ENCODE measurements at places on chromosomes 2 and 18. TPM values are rescaled to one million over a fixed set of nuclear protein-coding genes. Genes with fewer than 3 reads are reported as not detected.

The GKN2 gene
- not detected for total RNA-seq

The REG3A gene
- not detected for total RNA-seq

The GMCL1 gene
- 20.4 TPM for total RNA-seq

GRCh38 chr2:24731923-24732322, 61.3 kb downstream of the PTRHD1 start:
- H3K36me3 ChIP-seq: peaks cover 12% of the 10 kb centered on the region
- no peaks in the 10 kb centered on the region for H3K27me3 ChIP-seq
- peaks cover 2% of the 10 kb centered on the region for H3K4me1 ChIP-seq
- no peak overlapping the region for H3K4me3 ChIP-seq
- no peak overlapping the region for H3K27ac ChIP-seq

GRCh38 chr2:119332953-119333352, 33.7 kb downstream of the C2orf76 start:
- H3K27me3 ChIP-seq: no peaks in the 10 kb centered on the region
- H3K4me3 ChIP-seq: no peak overlapping the region
- H3K4me1 ChIP-seq: no peaks in the 10 kb centered on the region
- no peak overlapping the region for H3K27ac ChIP-seq
- H3K36me3 ChIP-seq: peaks cover 6% of the 10 kb centered on the region

DNA sequence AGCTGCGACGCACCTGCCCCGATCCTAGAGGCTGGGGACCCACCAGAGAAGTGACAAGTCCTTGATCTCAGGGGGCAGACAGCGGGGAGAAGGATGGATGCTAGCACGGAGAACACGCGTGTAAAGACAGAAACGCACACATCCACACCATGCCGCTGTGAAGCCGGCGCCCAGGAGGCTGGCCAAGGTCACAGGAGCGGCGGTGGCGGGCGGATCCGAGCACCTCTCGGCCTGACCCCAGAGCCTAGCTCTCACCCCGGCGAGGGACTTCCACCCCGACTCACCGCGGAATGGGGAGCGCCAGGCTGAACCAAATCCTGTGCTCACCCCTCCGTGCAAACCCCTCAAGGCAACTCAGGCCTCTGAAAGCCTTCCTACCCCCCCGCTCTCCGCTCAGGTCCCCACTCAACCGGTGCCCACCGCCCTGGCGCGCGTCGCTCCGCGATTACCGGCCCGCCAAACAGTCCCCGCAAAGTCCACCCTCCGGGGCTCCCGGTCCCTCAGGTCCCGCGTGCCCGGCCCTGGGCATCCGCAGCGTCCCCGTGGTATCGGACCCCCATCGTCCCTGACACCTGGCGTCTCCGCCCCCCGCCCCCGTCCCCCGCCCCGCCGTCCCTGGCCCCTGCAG, 460 bp upstream of the LRRFIP1 start:
- H3K36me3 ChIP-seq: no peaks in the 10 kb centered on the region
- no peak for DNase-seq
- no peak overlapping the region for H3K27ac ChIP-seq
- peaks cover 22% of the 10 kb centered on the region for H3K4me1 ChIP-seq
- peaks cover 17% of the 10 kb centered on the region for H3K27me3 ChIP-seq

GRCh38 chr2:176146101-176146500, 5.2 kb upstream of the HOXD4 start:
- DNase-seq: no peak
- H3K4me3 ChIP-seq: no peak overlapping the region
- H3K36me3 ChIP-seq: no peaks in the 10 kb centered on the region

GRCh38 chr18:13145636-13146190, 72.8 kb upstream of the LDLRAD4 start:
- H3K36me3 ChIP-seq: peaks cover 6% of the 10 kb centered on the region
- H3K27me3 ChIP-seq: no peaks in the 10 kb centered on the region
- H3K4me3 ChIP-seq: no peak overlapping the region
- no peak overlapping the region for H3K27ac ChIP-seq

DNA sequence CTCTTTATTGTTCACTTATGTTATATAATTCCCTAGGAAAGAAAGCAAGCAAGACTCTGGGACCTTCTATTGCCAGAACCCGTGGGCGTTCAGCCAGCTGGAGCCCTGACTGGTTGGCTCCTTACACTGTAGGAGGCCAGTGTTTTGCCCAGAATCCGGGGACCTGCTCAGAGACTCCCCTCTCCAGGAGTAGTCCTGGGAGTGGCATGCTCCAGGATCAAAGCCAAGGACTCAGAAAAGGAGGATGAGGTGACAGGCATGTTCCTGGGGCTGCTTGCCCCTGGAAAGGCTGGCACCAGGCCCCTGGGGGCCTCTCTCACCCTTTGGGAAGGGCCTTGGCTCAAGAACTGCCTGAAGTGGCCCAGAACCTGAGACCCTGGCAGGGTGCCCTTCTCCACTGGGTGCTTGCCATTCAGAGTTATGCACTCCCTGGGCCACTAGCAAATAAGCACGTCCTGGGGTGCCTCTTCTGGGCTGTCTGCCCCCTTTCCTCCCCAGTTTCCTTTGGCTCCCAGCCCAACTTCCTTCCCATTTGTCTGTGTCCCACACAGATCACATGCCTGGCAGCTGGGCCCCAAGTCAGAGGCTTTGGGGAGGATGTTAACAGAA, 19.6 kb upstream of the KIF3C start:
- no peaks in the 10 kb centered on the region for H3K27me3 ChIP-seq
- H3K27ac ChIP-seq: no peak overlapping the region
- no peak for DNase-seq
- no peaks in the 10 kb centered on the region for H3K36me3 ChIP-seq
- no peak overlapping the region for H3K4me3 ChIP-seq

DNA sequence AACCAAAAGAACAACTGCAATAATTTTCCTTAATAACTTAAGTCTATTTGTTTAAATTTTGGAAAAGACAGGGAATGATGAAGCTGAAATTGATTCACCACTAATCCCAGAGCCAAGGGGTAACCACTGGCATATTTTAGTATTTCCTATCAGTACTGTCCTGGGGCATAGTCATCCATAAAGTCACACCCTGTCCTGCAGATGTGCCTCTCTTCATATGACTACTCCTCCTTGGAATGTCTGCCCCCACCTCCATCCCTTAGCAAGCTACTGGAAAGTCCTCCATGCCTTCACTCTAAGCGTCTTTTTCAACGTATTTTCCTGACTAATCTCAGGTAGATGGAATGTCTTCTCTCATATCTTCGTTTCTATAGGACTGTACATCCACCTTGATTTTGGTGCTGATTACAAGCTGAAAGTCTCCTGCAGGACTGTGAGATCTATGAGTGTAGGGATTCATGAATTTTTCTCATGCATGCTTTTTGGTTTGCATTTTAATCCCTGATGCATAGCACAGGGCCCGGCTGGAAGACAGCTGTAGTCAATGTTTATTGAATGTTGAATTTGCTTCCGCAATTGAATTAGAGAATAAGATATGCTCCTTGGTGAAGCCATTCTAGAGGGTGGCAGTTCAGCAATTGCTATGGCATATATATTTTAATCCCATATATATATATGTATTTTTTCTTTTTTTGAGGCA, 85.6 kb downstream of the MOGAT1 start:
- no peak overlapping the region for H3K4me3 ChIP-seq
- no peak for DNase-seq
- peaks cover 10% of the 10 kb centered on the region for H3K4me1 ChIP-seq
- H3K36me3 ChIP-seq: no peaks in the 10 kb centered on the region
- H3K27ac ChIP-seq: no peak overlapping the region

GRCh38 chr2:213317929-213318328, 33.7 kb downstream of the SPAG16 start:
- no peaks in the 10 kb centered on the region for H3K27me3 ChIP-seq
- H3K36me3 ChIP-seq: peaks cover 32% of the 10 kb centered on the region
- no peak overlapping the region for H3K4me3 ChIP-seq

- DNase-seq: no peak
- H3K27ac ChIP-seq: no peak overlapping the region
- H3K27me3 ChIP-seq: peaks cover 9% of the 10 kb centered on the region
- no peak overlapping the region for H3K4me3 ChIP-seq
These were observed 13.2 kb upstream of the AGAP1 start for GRCh38 chr2:235480614-235481013.

DNA sequence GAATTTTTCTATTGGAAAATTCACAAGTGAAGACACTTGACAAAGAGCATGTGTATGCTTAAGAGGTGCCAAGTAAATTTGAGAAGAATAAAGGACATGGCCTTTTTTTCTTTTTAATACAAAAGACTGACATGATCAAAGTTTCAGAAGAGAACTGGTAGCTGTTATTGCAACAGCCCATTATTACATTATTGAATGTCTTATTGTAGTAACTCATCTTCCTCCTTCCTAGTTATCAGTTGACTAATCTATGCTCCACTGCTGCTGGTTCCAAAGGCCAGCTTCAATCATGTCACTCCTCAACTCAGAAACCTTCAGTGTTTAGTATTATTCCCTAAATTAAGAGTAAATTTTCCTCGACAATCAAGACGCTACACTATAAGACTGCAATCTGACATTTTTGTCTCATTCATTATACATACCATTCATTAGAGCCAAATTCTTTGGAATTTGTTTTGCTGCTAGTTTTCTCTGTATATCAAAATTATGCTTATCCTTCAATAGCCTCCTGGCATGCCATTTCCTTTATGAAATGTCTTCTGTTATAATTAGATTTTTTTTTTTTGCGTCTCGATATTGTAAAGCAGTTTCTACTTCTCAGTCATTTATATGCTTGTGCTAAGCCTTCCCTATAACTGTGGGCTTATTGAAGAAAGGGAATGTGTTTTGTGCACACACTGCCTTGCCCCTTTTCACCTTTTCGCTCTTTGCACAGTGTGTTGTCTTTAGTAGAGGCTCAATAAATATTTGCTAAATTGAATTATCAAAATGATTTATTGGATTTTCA, 27.9 kb downstream of the ITGA4 start:
- no peak overlapping the region for H3K27ac ChIP-seq
- DNase-seq: no peak
- H3K4me3 ChIP-seq: no peak overlapping the region
- H3K27me3 ChIP-seq: no peaks in the 10 kb centered on the region

DNA sequence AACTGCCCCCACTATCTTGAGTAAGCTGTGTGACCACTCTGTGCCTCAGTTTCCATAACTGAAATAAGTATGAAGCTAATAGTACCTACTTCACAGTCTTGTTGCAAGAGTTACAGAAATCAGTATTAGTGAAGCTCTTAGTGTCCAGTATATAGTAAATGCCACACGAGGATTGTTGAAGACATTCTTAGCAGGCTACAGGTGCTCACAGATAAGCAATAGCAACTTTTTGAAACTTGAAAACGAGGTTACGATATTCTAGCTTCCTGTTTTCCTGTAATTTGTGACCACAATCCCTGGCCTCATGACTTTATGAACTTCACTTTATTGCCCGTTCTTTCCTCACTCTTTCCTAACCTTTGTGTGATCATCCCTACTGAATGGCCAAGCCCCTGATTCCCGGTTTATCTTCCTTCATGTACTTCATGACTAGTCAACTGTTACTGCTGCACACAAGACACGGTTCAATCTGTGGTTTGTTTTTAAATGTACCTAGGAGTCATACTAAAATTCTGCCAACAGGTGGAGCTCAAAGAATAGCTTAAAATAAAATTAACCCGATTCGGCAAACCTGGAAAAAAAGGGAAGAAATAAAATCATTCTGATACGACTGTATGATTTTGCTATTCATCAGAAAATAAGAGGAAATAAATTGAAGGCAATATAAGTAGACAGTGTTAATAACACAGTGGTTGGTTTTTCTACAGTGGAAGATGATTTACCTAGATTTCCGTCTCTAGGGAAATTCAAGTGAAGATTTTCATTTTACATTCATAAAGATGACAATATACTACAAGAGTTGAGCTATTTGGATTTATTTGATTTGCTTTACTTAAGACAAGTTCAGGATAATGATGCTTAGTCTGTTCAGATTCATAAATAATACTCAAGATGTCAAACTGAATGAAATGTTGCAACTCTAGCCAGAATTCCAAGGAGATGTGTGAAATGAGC, 38.1 kb upstream of the STAT1 start:
- H3K4me1 ChIP-seq: peaks cover 21% of the 10 kb centered on the region
- no peaks in the 10 kb centered on the region for H3K27me3 ChIP-seq
- no peak overlapping the region for H3K4me3 ChIP-seq
- H3K27ac ChIP-seq: no peak overlapping the region

DNA sequence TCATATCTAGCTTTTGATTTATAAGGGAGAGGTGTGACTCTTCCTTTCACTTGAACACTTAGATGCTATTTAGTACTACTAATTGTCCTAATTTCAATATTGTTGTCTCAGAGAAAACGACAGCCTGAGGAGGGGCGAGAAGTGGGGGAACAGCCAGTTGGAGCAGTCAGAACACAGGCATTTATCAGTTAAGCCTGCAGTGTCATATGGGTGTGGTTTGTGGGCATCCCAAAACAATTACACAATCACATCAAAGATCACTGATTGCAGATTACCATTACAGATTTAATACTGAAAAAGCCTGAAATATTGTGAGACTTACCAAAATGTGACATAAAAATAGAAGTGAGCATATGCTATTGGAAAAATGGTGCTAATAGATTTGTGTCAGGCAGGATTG, 15.8 kb downstream of the TMEM131 start:
- no peaks in the 10 kb centered on the region for H3K27me3 ChIP-seq
- DNase-seq: no peak
- peaks cover 44% of the 10 kb centered on the region for H3K36me3 ChIP-seq
- H3K4me3 ChIP-seq: no peak overlapping the region

DNA sequence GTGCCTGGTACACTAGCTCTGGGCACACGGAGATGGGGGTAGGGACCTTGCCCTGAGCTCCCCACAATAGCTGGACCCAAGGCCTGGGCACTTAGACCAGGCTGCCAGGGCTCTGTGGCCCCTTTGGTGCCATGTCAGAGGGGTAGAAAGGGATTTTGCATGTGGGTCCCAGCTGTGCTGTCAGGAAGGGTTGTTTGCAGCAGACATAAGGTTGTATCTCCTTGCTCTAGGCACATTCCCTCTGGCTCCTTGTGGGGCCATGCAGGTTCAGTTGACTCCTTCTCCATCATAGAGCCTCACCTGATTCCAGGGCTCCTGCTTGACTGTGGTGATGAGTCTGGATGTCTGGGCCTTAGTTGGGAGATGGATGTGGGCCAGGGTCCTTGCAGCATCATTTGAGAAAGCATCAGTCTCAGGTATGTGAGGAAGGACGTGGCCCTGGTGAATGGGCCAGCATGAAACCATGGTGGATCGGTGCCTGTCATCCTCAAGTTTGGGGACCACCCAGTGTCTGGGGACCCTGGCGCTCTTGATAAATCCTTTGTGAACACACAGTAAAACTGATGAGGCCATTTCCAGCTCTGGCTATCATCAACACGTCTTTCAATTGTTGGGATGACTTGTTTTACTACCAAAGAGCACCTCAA, 461.9 kb upstream of the HS6ST1 start:
- H3K27me3 ChIP-seq: no peaks in the 10 kb centered on the region
- no peak overlapping the region for H3K27ac ChIP-seq
- H3K4me3 ChIP-seq: no peak overlapping the region
- H3K36me3 ChIP-seq: no peaks in the 10 kb centered on the region

Data from activated CD8-positive, alpha-beta T cell treated with anti-CD3 and anti-CD28 coated beads for 36 hours (primary cell).